ENCODE measurements at places on chromosomes 5 and 9.
A peak's percentile ranks its signal among the peaks of the same experiment; 100 is the strongest.

- no peak for DNase-seq
Observed at GRCh38 chr9:113875459-113876150, 504 bp upstream of the ZNF618 start.

GRCh38 chr5:11525020-11525419, 379.2 kb downstream of the CTNND2 start:
- DNase-seq, result no peak

- no peak for DNase-seq
Observed at GRCh38 chr5:118722122-118723020, 266.0 kb downstream of the DTWD2 start.

DNA sequence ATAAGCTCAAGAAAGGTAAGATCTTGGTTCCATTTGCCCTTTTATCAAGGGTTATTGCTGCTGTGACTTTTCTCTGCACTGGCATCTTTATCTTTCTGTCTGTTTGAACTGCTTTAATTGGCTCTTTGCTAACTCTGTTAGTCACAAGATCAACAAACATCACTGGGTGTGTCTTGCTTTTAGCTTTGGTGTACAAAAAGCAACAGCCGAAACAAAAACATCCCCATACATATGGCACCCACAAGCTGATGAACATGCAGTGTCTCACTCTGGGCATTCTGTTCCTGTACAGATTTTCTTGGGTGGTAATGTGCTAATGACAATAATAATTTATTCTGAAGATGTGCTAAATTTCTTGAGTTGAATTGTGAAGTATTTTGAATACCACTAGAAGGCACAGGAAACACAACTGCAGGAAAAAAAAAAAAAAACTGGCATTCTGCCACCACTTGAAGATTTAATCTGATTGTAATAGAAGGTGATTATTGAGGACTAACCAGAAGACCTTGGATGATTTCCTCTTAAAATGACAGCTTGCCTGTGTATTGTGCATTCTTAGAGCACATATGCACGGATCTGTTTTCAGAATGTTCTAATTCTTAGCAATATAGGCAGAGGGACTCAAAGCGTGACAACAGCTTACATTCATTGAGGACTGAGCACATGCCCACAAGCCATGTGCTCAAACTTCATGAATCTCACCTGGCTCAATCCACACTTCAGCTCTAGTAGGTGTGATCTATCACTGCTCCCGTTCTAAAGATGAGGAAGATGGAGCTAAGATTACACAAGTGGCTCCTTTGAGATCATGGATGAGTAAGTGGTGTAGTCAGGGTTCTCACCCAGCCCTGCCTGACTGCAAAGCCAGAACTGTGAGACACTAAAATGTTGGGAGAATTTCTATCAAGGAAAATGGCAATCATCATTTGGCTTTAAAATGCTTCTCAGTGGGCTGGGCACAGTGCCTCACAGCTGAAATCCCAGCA, 96.4 kb downstream of the EBF1 start:
- DNase-seq, result no peak

DNA sequence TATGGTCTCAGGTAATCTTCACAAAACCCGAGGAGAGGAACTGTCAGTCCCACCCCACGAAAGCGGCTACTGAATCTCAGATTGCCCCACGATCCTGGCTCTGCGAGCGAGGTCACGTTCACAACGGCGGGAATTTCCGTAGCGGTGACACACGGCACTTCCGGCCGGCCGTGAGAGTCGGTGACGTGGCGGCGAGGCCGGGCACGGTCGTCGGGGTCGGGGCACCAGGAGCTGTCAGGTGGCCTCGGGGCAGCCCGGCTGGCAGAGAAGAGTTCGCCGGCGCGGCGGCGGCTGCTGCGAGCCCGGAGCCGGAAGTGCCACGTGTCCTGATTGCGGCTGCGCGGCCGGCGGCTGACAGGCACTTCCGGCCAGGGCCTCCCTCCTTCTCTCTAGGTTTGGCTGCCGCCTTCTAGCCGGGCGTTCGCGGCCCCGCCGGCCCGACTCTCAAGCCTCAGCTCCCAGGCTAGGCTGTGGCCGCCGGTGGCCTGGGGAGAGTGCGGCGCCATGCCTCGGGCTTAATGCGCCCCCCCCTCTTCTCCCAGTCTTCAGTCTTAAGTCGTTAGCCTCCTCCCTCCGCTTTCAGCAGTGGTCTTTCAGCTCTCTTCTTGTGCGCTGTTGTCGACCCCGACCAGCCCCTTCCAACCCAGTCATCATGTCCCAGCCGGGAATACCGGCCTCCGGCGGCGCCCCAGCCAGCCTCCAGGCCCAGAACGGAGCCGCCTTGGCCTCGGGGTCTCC, at the start of gene SEC24A:
Gene SEC24A (plus strand): TSS at position 361 of the 738 bp plus-strand sequence. CDS start 292 bp downstream, at position 653.
- DNase-seq, result peak; percentile 96

GRCh38 chr5:156273325-156273724, 53.6 kb upstream of the SGCD start:
- DNase-seq, result no peak

DNA sequence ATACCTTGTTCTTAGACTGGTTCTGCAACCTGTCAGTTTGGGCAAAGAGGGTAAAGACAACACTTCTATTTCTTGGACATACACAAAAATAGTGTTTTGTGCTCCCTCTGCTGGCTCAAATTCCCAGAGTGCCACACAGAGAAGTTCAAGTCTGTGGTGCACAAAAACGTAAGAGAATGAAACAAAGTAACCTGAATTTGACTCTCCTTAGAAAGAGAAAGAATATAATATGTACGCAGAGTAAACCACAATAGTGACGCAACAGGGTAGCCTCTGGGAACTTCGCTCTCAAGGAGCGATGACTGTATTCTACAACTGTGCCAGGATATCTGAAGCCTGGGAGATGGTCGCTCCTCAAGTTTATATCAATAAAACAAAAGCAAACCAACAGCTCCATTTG, 18.5 kb downstream of the DDX31 start:
- DNase-seq, result no peak

DNA sequence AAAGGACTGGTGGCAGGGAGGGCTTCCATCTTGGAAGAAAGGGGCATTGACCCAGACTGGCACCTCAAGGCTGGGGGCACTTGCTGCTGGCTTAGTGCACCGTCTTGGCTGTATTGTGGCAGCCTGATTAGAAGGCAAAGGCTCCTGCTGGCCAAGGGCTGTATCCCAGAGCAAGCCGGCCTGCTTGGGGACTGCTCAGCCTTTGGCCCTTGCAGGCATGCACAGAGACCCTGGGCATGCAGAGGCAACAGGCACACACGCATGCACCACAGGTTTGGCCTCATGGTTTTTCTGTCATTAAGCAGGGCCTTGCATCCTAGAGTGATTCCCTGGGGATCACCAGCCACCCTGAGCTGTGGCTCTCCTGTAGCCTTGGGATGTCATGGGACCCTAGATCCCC, 29.0 kb downstream of the PITX1 start:
- DNase-seq, result no peak

GRCh38 chr5:4230471-4230785, 634.8 kb downstream of the IRX1 start:
- DNase-seq, result no peak

- no peak for DNase-seq
Observed at GRCh38 chr5:172713809-172714490, 57.0 kb downstream of the DUSP1 start.

DNA sequence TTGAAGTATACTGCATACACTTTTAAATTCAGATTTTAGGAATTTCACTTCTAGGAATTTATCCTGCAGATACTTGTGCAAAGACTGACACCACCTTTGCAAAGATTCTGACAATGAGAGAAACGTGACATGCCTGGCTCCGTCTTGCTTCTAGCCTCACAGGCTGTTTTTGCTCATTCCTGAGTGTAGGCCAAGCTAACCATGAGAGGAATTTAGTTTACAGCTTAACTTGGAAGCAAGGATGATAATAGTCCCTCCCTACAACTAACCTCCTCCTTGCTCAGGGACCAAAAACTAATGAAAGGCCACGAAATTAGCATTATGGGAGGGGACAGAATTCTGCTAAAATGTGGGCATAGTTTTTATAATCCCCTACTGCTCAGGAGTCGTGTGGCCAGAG, 31.1 kb downstream of the C5orf22 start:
- no peak for DNase-seq

DNA sequence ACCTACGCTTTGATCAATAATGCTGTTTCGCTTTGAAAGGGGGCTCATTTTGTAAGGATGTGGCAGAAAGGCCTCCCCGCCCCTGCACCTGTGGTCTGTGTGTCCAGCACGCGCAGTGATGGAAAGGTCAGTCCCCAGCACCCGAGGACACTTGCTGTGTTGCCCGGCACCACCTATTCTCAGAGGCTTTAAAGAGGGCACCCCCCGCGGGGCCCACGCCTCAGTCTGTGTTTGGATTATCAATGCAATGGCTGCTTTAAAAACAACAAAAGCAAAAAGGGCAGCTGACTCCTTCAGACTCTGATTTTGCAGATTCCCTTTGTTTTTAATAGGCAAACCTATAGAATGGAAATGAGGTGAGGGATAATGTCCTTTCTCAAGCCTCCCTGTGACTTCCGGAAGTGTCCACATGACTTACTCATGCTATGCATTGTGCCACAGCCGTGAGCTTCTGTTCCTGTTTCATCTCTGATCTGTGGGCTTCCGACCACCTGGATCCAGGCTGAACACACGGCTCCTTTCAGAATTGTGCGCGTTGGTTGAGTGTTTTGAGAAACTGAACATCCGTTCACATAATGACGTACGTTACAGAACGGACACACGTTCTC, 416.2 kb downstream of the IRX2 start:
- DNase-seq, result no peak

GRCh38 chr9:105328872-105329718, 84.6 kb downstream of the SLC44A1 start:
- DNase-seq, result no peak

- DNase-seq, result no peak
Observed at GRCh38 chr5:124675931-124676846, 70.2 kb downstream of the ZNF608 start.

- peak; percentile 43 for DNase-seq
Observed at GRCh38 chr5:77852514-77853352, 76.6 kb upstream of the TBCA start.

GRCh38 chr9:116271991-116272390, 118.4 kb downstream of the PAPPA start:
- no peak for DNase-seq

DNA sequence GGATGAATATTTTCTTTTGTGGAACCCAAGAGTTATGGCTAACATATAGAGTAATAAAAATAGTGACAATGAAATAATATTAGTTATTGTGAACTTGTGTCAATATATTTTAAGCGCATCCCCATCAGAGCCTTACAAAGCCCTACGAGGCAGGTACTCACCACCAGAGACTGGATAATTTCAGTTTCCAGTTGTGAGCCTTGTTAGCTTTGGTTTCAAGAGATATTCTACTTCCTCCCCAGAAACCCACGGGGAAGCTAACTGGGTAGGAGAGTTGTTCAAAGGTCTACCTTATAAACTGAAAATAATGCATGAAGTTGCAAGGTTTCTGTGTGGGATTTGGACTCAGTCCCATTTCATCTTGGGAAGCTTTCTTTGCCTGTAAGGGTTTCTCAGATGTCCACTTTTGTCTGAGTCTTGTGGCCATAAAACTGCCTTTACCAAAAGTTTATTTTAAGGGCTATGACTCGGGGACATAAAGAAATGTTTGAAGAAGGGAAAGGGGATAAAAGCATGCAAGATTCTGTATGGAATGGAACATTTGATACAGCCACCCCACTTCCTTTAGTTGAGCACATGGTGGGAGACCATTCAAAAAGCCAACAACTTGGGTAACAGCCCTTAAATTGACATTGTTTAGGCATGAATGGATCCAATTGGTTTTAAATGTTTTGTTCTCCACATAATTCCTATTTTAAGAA, 57.4 kb upstream of the ANKRD55 start:
- DNase-seq, result no peak

DNA sequence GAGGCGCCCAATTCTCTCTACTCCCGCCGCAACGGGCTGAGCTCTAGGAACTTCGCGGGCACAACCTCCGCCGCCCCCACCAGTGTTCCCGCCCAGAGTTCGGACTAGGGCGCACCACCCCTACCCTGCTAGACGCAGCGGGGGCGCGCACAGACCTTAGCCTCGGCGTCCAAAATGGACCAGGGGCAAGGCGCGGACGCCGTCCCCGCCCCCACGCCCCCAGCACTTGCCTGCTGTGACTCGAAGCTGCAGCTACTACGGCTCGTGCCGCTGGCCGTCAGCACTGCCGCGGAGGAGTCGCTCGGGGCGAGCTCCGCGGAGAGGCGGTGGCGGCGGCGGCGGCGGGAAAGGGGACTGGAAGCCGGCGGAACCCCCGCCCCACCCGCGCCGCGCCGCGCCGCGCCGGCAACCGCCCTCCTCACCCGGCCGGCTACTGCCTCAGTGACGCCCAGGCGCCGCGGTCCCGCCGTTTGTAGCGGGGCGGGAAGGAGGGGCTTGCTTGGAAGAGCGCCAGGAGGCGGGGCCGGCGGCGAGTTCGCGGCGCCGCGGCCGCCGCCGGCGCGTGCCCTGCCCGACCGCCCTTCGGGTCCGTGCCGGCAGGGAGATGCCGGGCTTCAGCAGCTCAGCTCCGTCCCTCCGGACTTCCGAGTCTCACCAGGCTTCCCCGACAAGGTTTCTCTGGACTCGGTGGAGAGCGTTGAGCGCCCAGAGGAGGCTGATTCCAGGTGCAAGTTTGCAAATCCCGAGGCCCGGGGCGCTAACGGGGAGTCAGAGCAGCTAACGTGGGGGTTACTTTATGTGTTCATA, 4.5 kb downstream of the ELAVL2 start:
- DNase-seq, result peak; percentile 2

DNA sequence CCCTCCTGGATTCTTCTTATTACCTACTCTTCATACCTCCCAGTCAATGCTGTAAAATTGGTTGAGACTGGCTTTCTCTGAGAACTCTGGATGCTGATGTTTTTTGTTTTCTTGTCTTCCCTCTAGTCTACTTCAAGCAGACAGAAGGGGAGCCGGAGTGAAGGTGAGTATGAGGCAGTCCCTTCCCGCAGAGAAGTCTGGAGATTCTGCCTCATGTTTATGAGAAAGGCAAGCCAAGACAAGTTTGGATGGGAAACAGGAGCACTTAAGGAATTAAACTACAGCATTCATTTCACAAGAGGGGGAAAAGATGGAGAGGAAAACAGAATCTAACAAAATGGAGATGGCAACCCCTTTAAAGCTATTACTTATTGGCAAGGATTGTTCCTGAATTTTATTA, 246.1 kb downstream of the TRIM32 start:
- DNase-seq, result no peak

DNA sequence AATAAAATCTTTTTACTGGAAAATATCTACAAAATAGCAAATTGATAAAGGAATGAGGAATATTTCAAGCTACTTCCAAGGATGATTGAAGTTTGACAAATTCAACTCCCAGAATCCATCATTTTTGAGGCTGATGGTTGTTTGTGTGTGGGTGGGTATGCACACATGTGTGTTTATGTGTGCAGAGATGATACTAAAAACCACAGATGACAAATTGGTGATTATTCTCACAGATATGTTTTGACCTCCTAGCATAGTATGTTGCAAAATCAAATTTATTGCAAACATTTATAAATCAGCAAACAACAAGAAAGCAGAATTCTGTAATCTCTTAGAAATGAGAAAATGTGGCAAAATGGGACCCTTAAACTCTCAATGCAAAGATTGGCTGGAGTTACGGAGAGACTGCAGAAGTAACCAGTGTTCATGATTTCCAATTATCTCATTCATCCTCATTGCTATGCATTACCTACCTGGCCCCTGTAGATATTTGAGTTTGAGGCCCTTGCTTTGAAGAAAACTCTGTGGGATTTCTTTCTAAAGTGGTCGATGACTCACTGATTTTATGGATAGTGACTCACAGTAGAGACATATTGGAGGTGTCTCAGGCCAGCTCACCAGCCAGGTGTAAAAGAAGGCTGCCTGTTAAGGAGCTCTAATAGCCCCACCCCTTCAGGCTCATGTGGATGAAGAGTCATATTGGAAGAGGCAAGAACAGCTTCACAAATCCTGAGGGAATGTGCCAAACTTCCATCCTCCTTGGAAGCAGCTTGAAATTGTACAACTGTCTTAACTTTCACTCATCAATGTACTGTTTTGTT, 44.6 kb upstream of the TMC1 start:
- peak; percentile 40 for DNase-seq

GRCh38 chr5:133371371-133372155, 240.8 kb downstream of the FSTL4 start:
- DNase-seq, result no peak

Data from activated naive CD8-positive, alpha-beta T cell treated with anti-CD3 and anti-CD28 coated beads for 36 hours (primary cell).